ENCODE measurements at places on chromosomes 3 and 15.

DNA sequence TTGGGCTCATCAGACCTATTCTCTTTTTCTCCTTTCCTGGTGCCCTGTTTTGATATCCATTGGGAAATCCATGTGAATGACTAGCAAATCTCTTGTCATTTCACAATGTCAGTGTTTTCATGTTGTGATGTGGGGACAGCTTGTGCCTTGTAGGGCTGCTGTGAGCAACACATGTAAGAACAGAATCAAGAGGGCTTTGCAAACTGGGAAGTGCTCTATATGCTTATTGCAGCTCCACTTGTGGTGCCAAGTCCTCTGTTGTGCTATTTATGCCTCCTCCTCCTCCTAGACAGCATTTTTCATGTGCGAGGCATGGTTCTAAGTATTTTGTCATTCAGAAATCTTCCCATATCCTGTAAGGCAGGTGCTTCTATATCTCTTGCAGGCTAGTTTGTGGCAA is 56.4 kb downstream of the ZNF621 start:
- no peak for DNase-seq

- DNase-seq: no peak
Measured at GRCh38 chr3:16192176-16192811, 17.8 kb downstream of the GALNT15 start.

GRCh38 chr3:134908271-134908670 is 113.2 kb downstream of the EPHB1 start:
- no peak for DNase-seq

GRCh38 chr3:108951820-108952501 is 1.7 kb downstream of the GUCA1C start:
- no peak for DNase-seq

GRCh38 chr3:66488492-66488891 is 12.3 kb downstream of the LRIG1 start:
- DNase-seq: no peak

DNA sequence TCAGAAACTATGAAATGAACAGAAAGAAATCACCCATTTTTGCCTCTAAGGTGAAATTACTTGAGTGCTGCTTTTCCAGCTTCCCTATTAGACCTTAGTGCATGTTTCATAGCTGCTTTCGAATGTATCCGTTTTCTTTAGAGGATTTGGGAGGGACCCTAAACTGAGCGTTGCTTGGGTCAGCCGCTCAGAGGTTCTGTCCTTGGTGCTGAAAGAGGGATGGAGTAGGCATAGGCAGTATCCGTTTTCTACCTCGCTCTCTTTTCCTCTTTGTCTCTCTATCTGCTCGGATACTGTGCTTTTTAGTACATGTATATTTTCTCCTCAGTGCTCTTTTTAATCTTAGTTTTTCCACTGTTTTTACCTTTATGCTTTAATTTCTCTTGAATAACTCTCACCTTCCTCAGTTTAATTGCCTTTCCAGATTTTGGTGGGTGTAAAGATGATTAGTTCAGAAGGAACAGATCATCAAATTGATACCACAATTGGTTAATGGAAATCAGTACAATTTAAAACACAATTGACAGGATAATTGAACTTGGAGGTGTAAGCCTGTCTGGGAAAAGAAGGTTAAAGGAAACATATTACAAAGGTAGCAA is at the start of gene DRD3:
Gene DRD3 (minus strand): TSS at position 283 of the 599 bp plus-strand sequence. CDS start 7,060 bp downstream, outside the sequence.
- DNase-seq: peak; percentile 22

DNA sequence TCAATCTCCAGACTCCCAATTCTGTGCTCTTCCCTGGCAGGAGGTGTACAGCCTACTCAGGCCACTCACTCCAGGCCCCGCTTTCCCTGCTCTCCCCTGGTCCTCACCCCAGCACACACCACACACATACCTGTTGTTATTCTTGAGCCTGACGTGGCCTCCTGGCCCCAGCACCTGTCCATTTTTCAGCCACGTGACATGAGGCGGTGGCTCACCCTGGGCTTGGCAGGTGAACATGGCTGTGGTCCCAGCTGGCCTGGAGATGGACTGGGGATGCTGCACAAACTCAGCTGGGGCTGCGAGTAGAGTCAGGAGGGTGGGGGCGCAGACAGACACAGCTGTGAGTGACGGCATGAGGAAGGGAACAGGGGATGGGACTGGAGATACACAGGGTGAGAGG is 27.3 kb downstream of the RNU5B-1 start:
- DNase-seq: no peak

- no peak for DNase-seq
Measured at GRCh38 chr15:100733101-100733842, 130.9 kb downstream of the ASB7 start.

GRCh38 chr3:159380891-159381290 is 579.0 kb downstream of the MFSD1 start:
- DNase-seq: no peak

DNA sequence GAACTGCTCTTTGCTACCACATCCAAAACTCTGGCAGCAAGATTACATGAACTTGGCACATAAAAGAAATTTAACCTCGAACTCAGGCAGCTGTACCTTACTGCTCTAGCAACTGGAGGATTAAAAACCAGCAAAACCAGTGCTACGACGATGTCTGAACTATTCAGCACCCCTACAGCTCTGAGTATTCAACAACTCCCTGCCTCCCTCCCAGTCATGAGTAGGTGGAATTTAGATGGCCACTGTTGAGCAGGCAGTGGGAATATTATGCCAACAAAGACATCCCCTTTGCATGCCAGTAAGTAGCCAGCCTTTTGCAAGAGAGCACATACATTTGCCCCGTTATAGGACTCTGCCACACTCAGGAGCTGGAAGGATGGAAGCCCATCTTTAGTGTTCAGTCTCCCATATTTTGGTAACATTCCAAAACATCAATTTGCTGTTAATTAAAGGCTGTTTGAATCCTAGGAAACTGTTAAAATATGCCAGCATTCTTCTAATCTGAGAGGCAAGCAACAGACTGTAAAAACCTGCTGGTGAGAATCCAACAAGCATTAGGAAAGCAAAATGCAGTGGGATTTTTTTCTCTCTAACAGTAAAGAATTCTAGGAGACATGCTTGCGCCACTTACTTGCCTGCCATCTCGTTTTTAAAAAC is 85.4 kb downstream of the ZNF385D start:
- DNase-seq: no peak

GRCh38 chr3:31958701-31959152 is 22.3 kb downstream of the OSBPL10 start:
- DNase-seq: no peak

GRCh38 chr15:70037292-70037640 is 60.5 kb downstream of the TLE3 start:
- no peak for DNase-seq

- DNase-seq: no peak
Measured at GRCh38 chr15:68348081-68348480, 70.5 kb downstream of the FEM1B start.

DNA sequence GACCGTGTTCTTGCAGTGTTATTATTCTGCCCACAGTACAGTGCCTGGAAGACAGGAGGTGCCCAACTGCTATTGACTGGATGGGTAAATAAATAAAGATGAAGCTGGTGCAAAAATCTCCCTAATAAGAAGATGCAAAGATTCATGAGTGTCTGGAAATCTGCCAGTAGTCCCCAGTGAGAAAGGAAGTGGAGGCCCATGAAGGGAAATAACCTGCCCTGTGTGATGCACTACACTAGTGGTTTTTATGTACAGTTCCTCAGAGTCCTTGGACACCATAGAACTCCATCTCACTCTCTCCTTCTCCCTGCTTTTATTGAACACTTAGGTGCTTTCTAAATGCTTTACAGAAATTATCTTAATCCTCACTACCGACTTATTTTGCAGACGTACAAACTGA is 8.3 kb upstream of the SUCLG2 start:
- no peak for DNase-seq

DNA sequence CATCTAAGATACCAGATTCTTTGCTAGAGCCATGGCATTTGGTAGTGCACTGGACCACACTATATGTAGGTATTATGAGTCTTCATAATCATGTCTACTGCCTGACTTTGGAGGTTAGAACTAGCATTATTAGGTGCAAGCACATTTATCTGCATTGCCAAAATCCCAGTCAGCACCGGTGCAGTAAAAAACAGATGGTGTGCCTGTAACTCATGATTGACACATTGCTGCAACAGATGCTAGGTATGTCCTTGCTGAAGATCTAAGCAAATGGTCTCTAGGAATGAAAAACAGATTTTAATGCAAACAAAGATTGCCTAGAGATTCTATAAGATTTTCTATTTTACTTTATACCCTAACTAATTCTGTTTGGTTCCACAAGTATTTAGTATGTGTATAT is 47.7 kb downstream of the MYO5A start:
- no peak for DNase-seq

DNA sequence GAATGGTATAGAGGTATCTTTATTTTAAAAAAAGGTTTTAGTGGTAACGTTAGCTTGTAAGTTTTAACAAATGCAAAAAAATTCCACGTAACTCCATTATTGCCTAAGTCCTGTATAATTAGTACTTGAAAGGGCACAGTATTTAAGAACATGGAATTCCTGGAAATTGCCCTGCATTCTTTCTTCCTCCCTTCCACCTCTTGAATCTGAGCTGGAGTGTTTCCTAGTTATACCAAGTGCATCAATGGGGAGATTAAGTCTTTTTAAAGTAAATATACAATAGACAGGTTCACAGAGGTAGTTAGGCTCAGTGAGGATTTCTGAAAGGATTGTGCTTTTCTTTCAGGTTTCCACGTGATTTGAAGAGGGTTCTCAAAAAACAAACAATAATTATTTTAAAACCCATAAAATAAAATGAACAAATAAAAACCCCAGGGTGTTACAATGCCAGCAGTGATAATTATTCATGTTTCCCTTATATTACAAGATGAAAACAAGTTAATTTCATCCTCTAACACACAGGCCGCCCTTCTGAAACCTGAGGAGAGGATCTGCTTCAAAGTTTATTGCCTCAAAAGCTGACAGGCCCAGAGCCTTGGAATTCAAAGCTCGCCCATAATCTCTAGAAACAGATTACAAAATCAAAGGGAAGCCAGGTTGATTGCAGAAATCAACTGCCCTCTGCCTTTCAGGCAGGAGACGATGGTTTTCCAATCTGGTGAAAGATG is 128.8 kb upstream of the LMOD3 start:
- no peak for DNase-seq

- no peak for DNase-seq
Measured at GRCh38 chr15:85754989-85755388, 39.7 kb downstream of the KLHL25 start.

DNA sequence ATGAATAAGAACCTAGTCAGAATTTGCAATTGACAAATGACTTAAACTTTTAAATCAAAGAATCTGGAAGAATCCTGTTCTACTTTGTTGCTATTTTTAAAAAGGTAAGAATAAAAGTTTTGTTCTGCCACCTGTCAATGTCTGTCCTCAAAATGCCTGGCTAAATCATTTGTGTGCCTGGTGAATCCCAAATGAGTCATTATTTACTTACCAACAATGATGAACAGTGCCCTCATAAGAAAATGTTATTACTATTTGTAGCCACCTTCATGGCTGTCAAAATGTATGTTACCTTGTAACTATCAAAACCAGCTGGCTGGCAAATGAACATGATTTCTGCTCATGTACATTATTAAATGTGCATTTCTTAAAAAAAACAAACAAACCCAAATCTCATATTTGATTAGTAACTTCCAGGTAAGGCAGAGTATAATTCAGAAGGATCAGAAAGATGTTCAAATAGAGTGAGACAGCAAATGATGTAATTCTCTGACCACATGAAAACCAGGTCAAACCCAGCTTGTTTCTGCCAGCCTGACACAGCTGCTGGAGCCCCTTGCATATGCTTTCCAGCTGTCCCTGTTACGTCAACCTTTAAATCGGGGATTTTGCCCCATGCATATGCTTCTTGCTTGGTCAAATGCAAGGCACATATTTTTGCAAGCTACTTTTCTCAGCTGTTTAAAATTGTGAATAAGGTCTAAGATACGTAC is 137.9 kb downstream of the SSR3 start:
- DNase-seq: no peak

GRCh38 chr15:34802371-34802770 is 7.0 kb upstream of the ACTC1 start:
- no peak for DNase-seq

DNA sequence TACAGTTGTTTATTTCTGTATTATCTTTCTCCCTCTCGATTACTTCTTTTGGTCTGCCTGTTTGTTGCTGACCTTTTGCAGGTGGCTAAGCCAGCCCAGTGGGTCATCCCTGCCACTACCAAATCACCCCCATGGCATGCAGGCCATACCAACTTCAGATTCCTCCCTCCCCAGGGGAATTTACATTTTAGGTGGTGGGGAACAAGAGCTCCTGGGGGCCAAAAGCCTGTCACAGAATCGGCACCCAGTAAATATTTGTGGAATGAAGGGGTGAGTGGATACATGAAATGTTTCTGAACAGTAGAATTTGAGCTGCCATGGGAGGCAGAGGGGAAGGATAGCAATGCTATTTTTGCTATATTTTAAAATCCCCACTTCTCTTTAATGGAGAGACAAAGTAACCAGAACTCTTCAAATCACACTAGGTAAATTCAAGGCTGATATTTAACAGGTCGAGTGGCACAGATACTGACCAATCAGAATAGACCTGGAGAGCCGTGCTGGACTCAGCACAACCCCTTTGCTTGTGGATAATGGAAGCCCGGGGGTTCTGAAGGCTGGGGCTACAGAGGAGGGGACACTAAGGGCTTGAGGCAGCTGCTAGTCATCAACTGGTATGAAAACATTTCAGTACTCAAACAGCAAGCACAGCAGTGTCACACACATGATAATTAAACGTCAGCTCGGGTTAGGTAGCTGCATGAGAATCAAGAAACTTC is 54.3 kb upstream of the SMAD3 start:
- DNase-seq: no peak

DNA sequence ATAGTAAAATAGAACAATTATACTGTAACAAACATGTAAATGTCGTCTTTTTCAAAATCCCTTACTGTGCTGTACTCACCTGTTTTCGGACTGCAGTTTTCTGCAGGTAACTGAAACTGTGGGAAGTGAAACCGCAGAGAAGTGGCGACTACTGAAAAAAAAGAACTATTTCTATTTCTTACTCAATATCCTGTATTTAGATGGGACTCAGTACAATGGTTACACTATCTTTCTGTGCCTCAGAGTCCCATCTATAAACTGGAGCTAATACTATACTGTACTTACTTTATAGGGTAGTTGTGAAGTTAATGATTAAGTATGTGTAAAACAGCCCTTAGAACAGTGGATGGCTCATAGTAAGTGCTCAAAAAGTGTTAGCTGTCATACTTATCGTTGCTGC is 14.3 kb upstream of the P2RY12 start:
- no peak for DNase-seq

GRCh38 chr15:71931261-71931660 is 120.9 kb downstream of the NR2E3 start:
- DNase-seq: no peak

DNA sequence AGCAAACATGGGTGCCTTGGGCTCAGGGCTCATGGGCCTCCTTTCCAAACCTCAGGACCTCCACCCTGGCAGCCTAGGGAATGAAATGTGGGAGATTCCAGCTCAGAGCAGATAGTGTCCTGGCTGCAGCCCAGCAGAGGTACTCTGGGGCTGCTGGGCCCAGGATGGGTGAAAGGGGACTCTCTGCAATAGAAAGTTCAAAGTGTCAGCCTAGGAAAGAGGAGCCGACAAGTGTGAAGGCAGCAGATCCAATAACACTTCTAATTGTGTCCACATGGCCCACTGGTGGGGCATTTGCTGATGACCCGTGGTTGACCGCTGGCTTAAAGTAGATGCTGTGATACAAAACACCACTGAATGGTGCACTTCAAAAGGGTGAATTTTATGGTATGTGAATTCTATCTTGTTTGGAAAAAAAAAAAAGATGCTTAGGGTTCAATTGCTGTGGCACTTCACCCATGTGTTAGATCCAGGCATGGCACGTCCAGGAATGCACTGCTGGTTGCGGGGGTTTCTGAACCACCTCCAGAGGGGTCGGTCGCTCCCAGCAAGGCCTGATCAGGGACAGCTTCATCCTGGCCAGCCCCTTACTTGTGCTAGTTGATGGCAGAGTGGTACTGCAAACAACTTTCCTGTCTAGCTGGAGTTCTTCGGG is 20.9 kb downstream of the AMOTL2 start:
- no peak for DNase-seq

Measured in activated naive CD8-positive, alpha-beta T cell treated with anti-CD3 and anti-CD28 coated beads, Interleukin-2, amount 50 U/mL, for 24 hours (primary cell).